CD4-positive, alpha-beta T cell treated with Interleukin-17A for 1 hour (primary cell): ENCODE measurements at places on chromosomes 11 and 22.

DNA sequence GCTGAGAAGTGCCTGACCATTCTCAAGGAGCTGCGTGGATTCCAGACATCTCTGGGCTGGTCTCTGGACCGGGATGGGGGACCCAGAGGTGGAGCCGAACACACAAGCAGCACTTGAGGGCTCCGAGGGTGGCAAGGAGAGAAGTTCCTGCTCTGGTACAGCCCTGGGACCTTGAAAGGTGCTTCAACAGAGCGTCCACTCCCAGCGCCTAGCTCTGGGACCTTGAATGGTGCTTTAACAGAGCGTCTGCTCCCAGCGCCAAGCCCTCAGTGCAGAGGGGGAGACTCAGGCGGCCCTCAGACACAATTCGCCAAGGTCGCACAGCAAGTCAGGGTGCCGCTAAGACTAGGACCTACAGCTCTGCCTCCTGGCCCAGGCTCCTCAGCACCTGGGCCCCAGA lies 10.6 kb upstream of the NPAS4 start:
- no peak for DNase-seq

- no peak for DNase-seq
Measured at GRCh38 chr11:2481253-2481652, 36.4 kb downstream of the KCNQ1 start.

DNA sequence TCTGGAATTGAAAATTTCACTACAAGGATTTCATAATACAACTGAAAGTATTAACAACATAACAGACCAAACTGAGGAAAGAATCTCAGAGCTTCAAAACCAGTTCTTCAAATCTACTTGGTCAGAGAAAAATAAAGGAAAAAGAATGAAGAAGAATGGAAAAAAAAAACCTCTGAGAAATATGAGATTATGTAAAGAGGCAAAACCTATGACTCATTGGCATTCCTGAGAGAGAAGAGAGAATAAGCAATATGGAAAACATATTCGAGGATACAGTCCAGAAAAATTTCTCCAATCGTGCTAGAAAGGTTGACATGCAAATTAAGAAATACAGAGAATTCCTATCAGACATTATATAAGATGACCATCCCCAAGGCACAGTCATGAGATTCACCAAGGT lies 23.4 kb upstream of the GPR83 start:
- DNase-seq = no peak

DNA sequence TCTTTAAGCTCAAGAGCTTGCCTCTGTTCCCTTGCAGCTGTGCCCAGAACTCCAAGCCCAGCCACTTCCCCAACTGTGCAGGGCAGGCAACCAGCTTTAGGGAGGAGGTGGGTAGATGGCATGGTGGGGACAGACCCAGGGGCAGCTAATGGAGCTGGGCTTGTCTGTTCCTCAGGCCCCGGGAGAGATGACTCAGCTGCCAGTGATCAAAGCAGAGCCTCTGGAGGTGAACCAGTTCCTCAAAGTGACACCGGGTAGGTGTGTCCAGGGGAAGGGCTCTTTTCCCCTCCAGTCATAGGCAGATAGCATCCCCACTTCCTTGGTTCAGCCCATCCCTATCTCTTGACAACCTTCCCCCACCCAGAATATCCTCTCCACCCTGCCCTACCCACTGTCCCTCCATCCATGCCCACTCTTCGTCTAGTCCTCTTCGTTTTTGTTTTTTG lies 32.4 kb downstream of the CREB3L1 start:
- no peak for DNase-seq

DNA sequence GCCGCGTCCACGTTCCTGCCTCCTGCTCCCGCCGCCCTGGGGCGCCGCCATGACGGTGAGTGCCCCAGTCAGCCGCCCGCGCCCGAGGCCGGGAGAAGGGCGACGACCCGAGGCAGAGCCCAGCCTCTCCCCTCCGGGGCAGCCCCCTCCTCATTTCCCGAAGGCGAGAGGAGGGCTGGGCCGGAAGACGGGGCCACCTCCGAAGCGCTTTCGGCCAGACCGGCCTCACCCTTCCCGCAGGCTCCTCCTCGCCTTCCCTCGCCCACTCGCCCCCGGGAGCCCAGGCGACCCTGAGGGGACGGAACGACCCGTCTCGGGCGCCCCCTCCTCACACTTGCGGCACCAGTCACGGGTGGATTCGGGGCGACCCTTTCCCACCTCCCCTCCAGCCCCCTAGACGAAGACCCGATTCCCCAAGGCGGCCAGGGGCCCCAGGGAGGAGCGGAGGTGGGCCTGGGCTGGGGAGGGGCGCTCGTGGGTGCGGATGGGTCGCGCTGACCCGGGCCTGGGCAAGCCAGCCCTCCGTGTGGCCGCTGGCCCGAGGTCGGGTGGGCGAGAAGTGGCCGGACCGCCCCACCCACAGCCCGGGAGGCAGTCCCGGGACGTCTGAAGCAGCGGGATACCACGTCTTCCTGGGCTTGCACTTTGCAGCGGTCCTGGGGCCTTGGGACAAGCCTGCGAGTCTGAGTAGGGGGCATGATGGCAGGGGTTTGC lies 49.7 kb downstream of the TRIOBP start:
- no peak for DNase-seq

DNA sequence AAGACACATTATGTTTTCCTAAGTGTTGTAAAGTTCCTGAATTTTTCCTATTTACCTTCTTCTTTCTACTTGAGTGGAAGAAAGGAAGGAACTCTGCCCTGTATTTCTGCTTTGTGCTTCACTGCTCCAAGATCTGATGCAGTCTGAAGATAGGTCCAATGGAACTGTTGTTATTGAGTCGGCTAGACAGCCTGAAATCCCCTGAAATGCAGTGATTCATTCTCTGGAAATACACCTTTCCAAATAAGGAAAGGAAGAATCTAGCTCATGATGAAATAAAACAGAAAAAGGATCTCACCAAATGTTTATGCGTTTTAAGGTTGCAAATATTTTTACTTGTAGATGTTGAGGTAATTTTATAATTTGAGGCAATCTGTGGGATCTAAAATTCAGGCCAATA lies 322.8 kb downstream of the GUCY1A2 start:
- DNase-seq = no peak

DNA sequence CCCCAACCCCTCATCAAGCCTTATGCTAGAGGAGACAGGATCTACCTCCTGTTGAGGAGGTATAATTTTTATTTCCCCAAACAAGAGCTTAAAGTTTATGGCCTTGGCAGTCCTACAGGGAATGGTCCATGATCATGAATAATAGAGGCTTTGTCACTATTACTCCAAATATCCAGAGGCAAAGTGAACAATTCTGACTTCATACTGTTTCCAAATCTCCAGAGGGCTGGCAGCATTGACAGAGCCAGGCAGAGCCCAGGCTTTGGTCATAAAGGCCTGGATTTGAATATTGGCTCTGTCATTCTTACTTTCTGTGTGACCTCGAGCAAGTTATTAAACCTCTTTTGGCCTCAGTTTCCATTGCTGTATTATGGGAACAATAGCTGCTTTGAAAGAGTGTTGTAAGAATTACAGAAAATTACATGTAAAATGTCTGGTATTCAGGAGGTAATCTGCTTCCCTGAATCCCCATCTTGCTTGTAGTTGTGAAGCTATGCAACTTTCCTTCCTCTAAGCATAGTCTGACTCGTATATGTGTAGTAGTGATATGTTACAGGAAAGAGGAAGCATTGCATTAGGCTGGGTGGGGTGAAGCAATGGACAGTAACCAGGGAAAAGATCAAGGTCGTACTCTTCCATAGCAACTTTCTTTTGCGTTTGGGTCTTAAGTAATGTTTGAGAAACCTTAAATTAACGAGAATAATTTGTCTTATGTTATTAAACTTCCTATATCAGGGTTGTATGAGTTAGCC lies 88.8 kb downstream of the CD44 start:
- DNase-seq = no peak

GRCh38 chr11:43941257-43941994 lies 1.0 kb upstream of the C11orf96 start:
- no peak for DNase-seq

DNA sequence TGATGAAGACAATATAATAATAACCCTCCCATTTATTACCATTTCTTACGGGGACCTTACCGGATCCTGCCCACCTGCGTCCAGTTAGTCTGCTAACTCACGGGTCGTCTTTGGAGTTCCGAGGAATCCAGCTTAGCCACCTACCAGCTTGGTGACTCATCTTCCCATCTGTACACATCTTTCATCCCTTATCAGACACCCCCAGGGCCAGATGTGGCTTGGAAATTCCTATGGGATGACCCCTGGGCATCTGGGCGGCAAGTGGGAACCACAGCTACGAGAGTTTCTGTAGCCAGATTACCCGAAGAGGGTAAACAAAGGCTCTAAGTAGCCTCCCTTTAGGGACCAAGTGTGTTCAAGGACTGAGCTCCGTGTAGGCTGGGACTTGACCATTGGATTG lies 12.8 kb upstream of the PRR5 start:
- DNase-seq = no peak

DNA sequence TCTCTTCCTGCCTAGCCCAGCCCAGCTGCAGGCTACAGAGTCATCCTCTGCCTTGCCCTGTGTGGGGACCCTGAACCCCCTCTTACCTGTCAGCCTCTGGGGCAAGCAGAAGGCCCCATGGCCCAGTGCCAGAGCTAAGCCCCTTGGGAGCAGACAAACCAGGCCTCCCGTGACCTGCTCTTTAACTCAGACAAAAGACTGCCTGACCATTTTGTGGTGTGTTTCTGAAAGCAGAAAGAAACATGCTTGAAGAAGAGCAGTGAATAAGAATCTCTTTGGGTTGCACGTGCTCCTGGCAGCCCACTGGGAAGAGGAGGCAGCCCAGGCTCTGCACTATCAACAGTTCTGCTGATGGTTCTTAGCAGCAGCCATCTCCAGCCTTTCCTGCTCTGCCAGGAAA lies 118.6 kb downstream of the GRIK4 start:
- DNase-seq = no peak

DNA sequence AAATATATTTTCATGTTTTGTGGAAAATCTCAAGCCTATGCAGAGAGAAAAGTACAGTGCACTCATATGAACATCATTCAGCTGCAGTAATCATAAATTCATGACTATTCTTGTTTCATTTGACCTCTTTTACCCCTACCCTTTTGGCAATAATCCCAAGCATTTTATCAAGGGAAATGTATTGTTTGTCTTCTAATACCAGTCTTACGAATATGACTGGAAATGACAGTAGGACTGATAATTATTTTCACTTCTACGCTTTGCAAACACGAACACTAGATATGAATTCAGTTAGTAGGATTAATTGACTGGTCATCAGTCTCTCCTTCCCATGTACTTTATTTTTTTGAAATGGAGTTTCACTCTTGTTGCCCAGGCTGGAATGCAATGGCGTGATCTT lies 90.3 kb downstream of the MTMR3 start:
- no peak for DNase-seq

- no peak for DNase-seq
Measured at GRCh38 chr22:27318516-27318915, 483.0 kb downstream of the MN1 start.

GRCh38 chr22:49042877-49043859 lies 784.5 kb downstream of the BRD1 start:
- no peak for DNase-seq

GRCh38 chr22:19766511-19767426 lies 6.2 kb downstream of the TBX1 start:
- DNase-seq = peak; percentile 52

- no peak for DNase-seq
Measured at GRCh38 chr11:75496305-75496752, 29.4 kb downstream of the GDPD5 start.

- DNase-seq = no peak
Measured at GRCh38 chr11:41872426-41872825, 413.0 kb upstream of the LRRC4C start.

DNA sequence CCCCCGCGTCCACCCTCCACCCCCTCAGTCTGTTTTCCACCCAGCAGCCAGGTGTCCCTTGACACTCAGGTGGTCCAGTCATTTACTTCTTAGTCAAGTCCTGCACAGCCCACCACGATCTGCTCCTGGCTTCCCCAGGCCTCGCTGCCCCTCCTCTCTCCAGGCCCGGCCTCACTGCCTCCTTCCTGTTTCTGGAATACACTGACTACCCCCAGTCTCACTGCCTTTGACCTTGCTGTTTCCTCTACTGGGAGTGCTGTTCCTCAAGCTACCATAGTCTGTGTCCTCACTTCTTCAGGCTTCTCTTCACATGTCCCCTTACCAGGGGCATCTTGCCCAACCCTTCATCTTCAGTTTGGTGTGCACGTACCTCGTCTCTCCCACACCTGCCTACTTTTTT lies 7.4 kb downstream of the MCM5 start:
- no peak for DNase-seq

GRCh38 chr22:26689513-26690301 lies 32.3 kb downstream of the MIAT start:
- no peak for DNase-seq

DNA sequence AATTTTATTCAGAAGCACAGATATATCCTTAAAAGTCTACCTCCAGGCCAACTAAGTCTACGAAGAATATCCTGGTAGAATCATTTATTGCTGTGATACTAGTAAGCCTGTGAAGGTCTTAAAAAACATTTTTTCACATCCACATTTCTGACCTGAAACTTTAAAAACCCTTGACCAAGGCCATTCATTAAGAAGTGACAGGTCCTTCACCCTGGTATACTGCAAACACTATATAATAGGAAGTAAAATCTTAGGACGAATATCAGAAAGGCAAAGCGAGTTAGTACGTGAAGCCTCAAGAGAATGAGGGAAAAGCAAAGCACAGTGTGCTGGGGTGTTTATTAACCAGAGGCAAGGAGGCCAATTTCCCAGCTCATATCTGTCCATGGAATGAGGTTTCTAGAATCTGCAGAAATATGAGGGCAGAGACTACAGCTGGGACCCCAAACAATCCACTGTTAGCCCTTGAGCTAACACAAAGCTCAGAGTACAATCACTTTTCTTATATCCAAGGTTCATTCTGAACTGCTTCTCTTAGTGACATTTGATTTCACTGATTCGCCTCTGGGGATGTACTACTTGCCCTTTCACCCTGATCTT lies 71.0 kb downstream of the AMBRA1 start:
- DNase-seq = no peak

DNA sequence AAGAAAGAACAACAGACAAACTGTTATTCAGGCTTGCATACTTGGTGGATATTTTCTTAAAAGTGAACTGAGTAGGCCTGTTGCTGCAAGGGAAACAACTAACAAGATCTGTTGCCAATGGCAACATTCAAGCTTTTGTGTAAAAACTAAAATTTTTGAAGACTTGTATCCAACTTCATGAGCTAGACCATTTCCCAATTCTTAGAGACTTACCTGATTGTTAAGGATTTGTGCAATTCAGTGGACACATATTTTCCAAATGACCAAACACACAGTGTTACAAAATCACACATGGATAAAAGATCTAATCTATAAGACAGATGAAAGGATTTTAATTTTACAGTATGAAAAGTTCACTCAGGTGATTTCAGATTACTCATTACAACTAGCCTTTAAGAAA lies 564.1 kb downstream of the CNTN5 start:
- no peak for DNase-seq
